ENCODE measurements at places on chromosomes 13 and 19.

- DNase-seq, result no peak
These were observed 23.6 kb downstream of the LYL1 start for GRCh38 chr19:13078897-13079541.

GRCh38 chr13:46313432-46314257 is 73.4 kb downstream of the RUBCNL start:
- DNase-seq, result no peak

- no peak for DNase-seq
These were observed 24.0 kb downstream of the GRIN2D start for GRCh38 chr19:48417421-48417820.

GRCh38 chr19:51750400-51751094 is 1.1 kb downstream of the FPR1 start:
- DNase-seq, result no peak

DNA sequence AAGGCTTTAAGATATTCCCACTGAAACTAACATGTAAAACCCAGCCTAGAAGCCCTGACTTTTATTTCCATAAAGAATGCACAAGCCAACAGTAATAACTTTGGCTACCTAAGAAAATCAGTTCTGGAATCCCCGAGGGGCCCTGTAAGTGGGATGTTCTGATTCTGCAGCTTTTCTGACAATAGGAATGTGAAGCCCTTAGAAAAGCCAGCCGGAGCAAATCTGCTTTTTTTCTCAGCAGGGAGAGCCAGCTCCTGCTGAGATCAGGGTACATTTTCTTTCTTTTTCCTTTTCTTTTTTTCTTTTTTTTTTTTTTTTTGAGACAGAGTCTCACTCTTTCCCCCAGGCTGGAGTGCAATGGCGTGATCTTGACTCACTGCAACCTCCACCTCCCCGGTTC is 8.0 kb upstream of the GARRE1 start:
- DNase-seq, result no peak

- no peak for DNase-seq
These were observed 46.9 kb downstream of the FNDC3A start for GRCh38 chr13:49022472-49023144.

DNA sequence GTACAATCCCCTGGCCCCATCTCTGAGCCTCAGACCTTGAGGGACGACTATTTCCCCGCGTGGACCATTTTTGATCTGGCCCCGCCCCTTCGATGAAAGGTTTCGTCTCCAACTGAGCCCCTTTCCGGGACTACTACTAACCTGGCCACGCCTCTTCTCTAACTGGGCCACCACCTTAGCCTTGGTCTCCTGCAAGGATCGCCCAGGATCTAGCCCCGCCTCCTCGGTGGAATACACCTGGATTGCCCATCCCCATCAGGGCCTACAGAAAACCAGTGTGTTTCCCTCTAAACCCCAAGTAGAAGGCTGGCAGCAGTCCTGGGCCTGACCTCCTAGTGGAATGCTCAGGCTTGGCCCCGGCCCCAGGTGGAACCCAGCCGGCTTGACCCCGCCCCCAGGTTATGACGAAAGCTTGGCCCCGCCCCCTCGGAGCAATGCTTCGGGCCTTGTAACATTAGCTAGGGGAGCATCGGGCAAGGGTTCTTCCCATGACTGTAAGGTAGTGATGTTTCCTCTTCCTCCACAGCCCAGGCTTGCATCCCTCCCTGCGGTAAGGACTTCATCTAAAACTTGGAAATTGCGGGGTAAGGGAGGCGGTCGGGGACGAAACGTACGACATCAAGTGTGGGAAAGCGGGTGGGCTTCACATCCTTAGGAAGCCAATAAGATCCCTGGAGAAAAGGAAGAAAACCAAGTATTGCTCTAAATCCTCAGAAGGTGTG is 9.1 kb downstream of the SPACA6 start:
- DNase-seq, result no peak

Measured in activated CD4-positive, alpha-beta T cell treated with anti-CD3 and anti-CD28 coated beads, Interleukin-2, Interleukin-4, amounts not matched to agents 100 ng/mL and 50 ng/mL, durations not matched to agents 16 hours and 8 hours (primary cell).